ENCODE measurements at places on chromosomes 2 and 18. TPM values are rescaled to one million over a fixed set of nuclear protein-coding genes. Genes with fewer than 3 reads are reported as not detected.

DNA sequence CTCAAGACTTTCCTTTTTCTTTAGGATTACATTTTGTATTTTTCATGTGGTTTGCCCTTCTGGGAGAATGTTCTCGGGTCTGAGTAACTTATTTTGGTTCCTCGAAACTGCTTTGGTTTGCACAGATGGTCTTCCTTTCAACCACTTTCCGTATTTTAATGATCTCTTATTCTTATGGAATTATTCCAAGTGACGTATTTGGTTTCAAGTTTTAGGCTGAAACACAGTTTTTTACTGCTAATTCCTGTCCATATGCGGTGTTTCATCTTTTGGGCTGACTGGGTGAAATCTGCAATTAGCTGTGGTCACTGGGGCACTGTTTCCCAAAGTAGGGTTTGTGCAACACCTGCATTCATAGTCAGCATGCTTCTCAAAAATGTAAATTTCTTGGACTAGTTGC, 122.7 kb downstream of the CAPN13 start:
- DNase-seq: no peak

Gene SAG
- 1.2 TPM for total RNA-seq

DNA sequence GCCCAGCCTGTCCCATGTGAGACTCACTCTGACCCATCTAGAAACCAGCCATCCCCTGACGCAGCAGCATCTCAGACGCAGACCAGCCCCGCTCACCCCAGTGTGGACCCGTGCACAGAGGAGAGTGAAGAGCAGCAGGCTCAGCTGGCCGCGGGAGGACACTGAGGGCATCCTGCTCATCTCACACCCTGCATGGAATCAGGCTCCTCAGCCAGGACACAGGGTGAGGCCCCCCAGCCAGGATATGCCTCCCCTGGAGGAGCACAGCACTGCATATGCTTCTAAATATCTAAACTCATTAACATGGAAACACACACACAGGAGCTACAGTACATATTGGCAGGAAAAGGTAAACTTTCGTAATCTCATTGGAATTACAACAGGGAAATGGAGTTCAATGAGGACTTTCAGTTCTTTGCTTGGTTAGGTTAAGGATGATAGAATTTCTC, 34.4 kb downstream of the NEMP2 start:
- DNase-seq: no peak

DNA sequence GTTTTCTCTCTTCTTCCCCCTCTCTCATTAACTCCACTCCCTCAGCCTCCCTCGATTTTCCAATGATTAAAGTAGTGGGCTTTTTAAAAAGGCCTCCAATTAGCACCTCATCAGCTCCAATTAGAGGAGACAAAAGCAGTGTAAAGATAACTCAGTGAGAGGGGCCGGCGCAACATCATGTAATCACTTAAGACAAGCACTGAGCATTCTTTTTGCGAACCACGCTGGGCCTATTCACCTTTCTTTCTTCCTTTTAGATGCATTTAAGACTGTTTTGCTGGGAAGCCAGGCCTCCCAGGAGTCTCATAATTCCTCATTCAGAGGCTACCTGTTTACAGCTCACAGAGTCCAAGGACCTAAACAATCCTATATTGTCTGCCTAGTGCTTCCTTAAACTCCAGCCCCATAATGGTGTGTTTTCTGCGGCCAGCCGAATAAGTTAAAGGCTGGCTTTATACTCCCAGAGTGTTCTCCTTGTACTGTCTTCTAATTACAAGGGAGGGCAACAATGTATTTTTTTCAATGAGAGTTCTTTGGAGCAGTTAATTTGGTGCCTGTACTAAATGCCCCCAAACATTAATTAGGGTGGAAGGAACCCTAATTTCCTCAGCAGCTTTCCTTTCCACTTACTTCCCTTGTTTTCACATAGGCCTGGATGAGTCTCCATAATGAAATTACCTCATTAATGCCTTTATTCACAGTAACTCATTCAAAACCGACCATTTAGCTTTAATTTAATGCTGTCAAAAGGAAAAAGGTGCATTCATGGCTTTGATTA, 28.0 kb upstream of the LMAN1 start:
- no peak for DNase-seq

- no peak for DNase-seq
Measured at GRCh38 chr2:236610991-236611821, 41.6 kb downstream of the ACKR3 start.

All from naive thymus-derived CD8-positive, alpha-beta T cell (primary cell).